ENCODE measurements at places on chromosomes 1 and 21.
A peak's percentile ranks its signal among the peaks of the same experiment; 100 is the strongest.

DNA sequence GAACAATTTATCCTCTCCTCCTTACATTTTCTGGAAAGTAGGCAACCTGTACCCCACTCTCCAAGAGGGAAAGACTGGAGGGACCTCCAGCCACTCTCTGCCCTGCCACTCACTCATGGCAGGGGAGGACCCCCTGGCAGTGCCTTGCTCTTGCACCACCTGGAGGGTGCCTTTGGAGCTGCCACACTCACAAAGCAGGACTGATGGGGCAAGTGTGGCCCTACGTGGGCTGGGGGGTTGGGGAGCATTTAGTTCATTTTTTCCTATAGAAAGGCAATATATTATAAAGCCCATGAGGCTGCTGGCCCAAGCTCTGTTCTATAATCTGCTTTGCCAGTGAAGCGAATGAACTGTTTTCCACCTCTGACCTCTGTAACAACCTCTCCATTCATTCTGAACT lies 50.3 kb downstream of the GPR161 start:
- DNase-seq, result no peak

DNA sequence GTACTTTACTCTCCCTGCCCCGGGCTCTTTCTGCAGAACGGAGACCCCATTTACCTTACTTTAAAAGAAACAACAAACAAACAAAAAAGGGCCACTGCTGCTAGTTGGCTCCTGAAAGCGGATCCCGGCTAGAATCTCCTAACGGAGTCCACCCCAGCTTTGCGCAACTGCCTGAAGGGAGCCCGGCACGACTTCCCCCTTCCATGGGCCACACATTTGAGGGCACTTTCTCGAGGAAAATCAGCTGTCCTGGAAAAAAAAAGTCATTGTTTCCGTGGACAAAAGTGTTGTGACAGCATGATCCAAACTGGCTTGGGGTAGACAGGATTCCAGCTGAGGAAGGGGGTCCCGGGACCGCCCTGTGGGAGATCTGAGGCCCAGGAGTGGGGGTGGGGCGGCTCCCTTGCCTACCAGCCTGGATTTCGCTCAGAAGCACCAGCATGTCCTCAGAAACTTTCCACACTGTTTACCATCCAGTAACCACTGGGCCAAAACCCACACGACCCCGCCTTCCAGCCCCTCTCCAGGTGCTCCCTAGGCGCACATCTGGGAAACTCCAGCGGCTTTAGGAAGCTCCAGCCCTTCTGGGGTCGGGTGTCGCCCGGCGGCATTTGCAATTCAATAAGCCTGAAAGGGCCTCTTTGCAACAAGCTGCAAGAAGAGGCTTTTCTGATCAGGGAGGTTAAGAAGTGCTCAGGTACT lies 4.8 kb downstream of the RIPK4 start:
- no peak for DNase-seq

DNA sequence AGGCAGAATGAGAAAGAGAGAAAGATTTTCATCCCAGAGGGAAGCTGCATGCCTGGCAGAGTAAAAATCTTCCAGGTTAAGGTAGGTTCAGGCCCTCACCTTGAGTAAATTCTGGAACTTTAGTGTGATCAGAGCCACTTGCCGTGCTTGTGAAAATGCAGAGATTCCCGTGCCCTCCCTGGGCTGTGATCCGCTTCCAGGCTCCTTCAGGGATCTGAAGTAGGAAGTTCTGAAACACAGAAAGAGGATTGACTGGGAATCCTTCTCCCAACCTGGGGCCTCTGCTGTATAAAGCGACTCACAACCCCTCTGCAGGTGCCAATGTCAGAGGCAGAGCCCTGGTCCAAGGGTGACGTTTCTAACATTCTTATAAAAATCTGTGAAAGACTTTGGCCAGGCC lies 26.6 kb downstream of the NUAK2 start:
- no peak for DNase-seq

- peak; percentile 41 for DNase-seq
Observed at GRCh38 chr1:211259638-211260126, 516 bp downstream of the RCOR3 start.

- no peak for DNase-seq
Observed at GRCh38 chr21:34132202-34132601, 58.8 kb downstream of the MRPS6 start.

GRCh38 chr1:233867028-233867427 lies 37.4 kb upstream of the SLC35F3 start:
- DNase-seq, result no peak

- no peak for DNase-seq
Observed at GRCh38 chr1:228154670-228155571, 5.2 kb downstream of the GJC2 start.

- DNase-seq, result no peak
Observed at GRCh38 chr1:209697126-209697525, 7.5 kb upstream of the HSD11B1 start.

DNA sequence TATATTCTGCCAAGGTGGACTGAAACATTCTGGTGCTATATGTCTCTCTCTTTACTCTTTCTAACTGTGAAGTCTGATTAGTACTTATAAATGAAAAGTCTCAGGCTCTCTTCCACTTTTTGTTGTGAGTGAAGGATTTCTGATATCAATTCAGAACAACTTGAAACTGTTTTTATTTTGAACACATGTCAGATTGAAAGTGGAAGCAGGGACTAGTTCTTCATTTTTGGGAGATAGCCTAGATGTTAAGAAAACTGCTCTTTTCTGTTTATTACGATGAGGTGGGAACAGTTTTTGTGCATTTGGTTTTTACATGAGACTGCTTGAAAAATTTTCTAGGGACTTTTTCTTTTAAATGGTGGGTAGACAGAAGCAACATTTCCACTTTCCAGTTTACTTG lies 14.5 kb upstream of the GBP3 start:
- no peak for DNase-seq

- DNase-seq, result no peak
Observed at GRCh38 chr21:26818906-26819305, 26.3 kb downstream of the ADAMTS1 start.

- no peak for DNase-seq
Observed at GRCh38 chr1:14486401-14487201, 111.9 kb upstream of the KAZN start.

GRCh38 chr1:201598396-201598795 lies 59.5 kb downstream of the NAV1 start:
- no peak for DNase-seq

- DNase-seq, result no peak
Observed at GRCh38 chr1:4631321-4631720, 23.1 kb upstream of the AJAP1 start.

- no peak for DNase-seq
Observed at GRCh38 chr1:237018896-237019295, 14.7 kb upstream of the MT1HL1 start.

DNA sequence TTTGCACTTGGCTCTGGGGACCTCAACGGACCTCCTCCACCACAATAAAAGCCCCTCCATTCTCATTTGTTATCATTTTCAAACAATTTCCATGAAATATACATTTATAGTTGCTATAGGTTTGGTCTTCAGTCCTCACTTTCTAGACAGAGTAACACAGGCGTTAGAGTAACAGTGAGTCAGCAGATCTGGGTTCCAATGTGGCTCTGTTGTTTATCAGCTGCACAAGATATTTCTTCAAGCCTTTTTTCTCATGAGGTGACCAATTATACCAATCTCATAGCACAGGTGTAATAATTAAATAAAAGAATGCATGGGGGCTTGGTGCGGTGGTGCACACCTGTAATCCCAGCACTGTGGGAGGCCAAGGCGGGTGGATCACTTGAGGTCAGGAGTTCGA lies 32.8 kb upstream of the PSMB2 start:
- DNase-seq, result no peak

- DNase-seq, result no peak
Observed at GRCh38 chr1:11923069-11923826, 3.0 kb downstream of the KIAA2013 start.
